RKO (cell line): ENCODE measurements at places on chromosomes 1 and 21.

- peak; percentile 13 for DNase-seq
Observed at GRCh38 chr1:24932284-24932683, 2.2 kb upstream of the RUNX3 start.

GRCh38 chr1:98896711-98897445 is 107.8 kb downstream of the PLPPR5 start:
- DNase-seq: no peak

GRCh38 chr1:3599286-3599811 is 12.0 kb downstream of the MEGF6 start:
- DNase-seq: no peak

GRCh38 chr1:205042911-205043806 is at the start of gene CNTN2:
Gene CNTN2, plus strand, starts transcription at chr1:205043212. Its CDS starts 9,974 bp downstream, at chr1:205053186.
- no peak for DNase-seq

- no peak for DNase-seq
Observed at GRCh38 chr1:177410179-177410766, 239.5 kb downstream of the BRINP2 start.

- DNase-seq: no peak
Observed at GRCh38 chr1:8487249-8487648, 169.3 kb downstream of the SLC45A1 start.

DNA sequence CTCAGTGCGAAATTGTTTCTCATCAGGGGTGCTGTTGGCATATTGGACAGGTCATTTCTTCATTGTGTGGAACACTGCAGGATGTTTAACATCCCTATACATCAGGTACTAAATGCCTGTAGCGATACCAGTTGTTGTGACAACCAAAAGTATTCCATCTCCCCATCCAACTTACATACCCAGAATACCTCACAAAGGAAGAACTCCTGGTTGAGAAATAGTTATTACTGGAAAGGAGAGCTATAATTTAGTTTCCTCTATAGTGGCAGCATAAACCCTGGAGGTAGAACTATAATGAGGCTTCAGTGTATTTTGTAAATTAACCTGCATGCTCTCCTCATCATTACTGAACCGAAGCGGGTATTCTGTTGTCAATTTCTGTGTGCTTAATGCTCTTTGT is 45.1 kb downstream of the IVNS1ABP start:
- DNase-seq: no peak

- peak; percentile 88 for DNase-seq
Observed at GRCh38 chr1:33007190-33008050, 29.3 kb downstream of the AK2 start.

DNA sequence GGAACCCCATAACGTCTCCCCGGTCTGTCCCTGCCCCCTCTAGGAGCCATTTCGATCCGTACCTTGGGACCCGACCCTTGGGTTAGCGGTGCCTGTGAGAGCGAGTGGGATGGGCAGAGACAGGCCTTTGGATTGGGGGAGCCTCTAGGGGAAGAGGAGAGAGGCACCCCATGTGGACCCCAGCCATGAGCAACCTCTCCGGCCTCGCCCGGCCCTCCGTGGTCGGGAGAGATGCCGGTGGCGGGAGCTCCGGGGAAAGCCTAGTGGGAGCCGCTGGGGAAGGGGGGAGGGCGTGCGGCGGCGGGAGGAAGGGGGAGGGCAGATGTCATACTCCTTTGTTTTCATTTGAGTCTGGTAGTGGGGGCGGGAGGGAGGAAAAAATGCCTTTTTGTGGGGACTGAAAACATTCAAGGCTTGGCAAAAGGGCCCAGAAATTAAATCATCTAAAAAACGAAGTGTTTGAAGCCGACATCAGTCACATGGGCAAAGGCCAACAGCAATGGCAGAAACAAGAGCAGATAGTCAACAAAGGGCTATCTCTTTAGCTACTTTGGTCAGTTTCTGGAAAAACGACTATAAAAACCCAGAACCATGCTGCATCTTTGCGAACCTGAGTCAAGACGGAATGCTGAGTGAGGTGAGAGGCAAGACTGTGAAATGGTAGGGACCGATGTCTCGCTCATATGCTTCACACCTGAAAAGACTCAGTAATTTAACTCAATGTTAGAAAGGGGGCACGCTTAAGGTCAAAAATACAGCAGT is 758 bp downstream of the PTBP2 start:
- DNase-seq: peak; percentile 39

DNA sequence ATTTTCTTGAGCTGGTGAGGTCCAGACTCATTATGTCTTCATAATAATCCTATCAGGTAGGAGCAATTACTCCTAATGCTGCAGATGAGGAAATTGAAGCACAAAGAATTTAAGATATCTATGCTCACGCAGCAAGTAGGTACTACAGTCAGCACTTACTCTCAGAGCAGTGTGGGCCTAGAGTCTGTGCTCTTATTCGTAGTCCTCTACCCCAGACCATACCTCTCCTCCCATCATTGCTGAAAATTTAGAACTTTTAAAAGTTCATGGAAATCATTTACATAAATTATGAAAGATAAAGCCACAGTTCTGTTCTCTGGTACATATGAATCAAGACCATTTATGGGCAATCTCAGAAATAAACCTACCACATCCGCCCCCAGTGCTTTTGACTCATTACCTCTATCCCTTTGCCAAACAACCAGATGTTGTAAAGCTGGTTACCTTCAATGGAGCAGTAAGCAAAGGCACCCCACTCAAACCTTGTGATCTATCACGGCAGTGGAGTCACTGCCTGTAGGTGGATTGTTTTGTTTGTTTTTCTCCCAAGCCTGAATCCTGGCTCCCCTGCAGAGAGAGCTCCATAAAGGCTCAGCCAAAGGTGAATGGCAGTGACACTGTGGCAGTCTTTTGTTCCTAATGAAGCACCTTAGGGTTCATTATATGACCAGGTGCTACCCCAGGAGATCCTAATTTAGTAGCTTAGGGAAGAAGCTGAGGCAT is 20.9 kb upstream of the MAN1A2 start:
- no peak for DNase-seq

DNA sequence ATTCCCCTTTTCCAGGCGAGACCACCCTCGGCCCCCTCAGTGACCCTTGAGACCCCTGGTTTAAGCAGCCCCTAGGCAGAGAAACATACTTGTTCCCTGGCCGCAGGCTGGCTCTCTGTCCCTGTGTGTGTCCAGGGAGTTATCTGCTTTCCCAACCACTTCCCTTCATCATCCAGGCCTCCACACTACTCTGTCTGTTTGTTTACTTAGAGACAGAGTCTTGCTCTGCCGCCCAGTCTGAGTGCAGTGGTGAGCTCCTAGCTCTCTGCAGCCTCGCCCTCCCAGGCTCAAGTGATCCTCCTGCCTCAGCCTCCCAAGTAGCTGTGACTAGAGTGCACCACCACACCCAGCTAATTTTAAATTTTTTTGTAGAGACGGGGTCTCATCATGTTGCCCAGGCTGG is 5.8 kb upstream of the VWA1 start:
- no peak for DNase-seq

DNA sequence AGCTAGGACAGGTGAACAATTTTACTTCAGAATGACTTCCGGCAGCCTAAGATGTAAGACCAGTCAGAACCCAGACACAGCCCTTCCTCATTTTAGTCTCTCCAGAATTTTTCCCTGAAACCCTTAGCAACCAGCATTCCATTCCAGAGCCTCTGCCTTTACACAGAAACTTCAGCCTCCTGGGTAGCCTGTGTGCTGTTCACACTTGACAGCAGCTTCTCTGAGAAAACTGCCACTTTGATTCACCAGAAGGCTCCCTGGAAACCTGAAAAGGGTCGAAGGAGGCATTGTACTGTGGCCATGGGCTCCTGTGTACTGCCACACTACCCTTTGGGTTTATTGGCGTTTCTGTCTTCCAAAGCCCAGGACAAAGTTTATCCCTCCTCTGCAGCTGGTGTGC is 17.4 kb downstream of the HYI start:
- no peak for DNase-seq

- no peak for DNase-seq
Observed at GRCh38 chr1:161127649-161128048, 4.8 kb downstream of the DEDD start.

DNA sequence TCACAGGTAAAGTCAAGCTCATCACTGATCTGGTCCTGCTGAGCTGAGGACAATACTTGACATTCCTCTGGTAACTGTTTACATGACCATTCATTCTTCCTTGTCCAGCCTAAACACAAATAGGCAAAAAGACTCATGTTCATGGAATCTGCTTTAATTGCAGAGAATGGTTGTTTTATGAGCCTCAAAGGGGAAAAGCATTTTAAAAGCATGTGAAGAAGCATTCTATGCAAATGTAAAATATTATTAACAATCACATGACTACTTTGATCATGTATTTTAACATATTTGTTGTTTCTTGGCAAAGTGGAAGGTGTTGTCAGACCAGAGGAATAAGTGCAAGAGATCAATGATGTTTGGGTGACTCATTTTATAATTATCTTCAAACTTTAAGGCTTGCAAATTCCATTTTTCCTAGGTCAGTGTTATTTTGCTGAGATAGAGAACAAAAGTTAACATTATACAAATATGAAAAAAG is 133.7 kb downstream of the RUNX1 start:
- no peak for DNase-seq

DNA sequence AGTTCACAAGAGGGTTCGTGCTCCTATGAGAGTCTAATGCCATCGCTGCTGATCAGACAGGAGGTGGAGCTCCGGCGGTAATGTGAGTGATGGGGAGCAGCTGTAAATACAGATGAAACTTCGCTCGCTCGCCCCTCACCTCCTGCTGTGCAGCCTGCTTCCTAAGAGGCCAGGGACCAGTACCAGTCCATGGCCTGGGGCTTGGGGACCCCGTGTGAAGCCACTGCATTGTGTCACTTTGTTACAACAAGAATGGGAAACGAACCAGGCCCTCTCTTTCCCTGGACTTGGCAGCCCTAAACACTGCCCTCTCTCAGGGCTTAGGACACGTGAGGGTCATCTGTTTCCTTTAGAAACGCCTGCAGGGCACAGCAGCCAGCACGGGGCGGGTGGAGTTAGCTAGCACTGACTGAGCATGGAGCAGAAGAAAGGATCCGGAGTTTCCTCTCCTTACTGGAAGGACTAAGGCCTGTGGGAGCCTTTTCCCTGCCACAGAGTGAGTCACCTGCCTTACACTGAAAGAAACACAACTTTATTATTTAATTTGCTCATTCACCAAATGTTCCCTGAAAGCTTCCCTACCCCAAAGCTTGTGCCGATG is 185.2 kb upstream of the TMEM51 start:
- DNase-seq: no peak

GRCh38 chr1:170157820-170158219 is 12.1 kb downstream of the NTMT2 start:
- DNase-seq: no peak

DNA sequence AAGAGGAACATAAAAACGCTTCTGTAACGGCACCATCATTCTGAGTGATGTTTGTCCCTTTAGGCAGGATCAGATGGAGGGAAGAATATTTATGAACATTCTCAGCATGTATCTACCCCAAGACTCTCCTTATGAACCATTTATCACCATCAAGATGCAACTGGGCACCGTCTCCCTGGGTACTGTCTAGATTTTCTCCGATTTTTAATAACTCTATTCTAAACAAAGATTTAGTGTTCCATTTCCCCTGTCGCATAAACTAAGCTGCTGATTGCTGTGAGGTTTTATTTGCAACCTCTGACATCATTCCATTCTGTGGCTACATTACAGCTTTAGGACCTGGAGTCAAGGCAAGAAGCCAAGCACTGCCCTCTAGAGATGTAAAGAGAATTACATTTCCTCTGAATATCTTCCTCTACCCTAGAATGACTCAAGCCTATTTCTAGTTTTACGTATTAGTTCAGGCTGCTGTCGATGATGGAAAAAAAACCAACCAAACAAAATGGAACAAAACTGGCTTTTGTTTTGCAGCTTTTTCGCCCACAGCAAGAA is 130.1 kb upstream of the MAP1LC3C start:
- DNase-seq: peak; percentile 87

- no peak for DNase-seq
Observed at GRCh38 chr1:177315261-177315660, 144.5 kb downstream of the BRINP2 start.

DNA sequence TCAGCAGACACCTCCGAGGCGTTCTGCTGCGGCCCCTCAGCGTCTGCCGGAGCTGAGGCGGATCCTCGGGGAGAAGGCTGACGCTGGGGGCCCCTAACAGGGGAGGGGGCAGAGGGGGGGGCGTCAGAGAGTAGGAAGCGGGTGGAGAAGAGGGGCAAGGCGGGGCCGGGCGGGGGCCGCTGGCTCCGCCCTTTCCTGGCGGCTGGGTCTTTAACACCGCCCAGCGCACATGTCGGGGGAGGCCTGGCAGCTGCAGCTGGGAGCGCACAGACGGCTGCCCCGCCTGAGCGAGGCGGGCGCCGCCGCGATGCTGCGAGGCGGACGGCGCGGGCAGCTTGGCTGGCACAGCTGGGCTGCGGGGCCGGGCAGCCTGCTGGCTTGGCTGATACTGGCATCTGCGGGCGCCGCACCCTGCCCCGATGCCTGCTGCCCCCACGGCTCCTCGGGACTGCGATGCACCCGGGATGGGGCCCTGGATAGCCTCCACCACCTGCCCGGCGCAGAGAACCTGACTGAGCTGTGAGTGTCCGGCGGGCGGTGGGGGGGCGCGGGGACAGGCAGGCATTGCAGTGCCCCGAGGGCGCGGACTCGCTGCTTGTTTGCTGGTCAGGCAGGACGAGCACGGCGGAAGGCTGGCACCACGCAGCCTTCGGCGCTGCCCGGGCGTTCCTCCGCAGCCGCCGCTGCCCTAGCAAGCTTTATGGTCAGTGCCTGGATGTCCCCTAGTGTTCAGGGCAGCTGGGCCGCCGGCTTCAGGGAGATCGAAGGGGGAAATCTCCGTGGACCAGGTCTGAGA is at the start of gene NTRK1:
NTRK1 (plus strand) TSS at position 238 of the 796 bp plus-strand sequence; CDS start at position 308, 70 bp downstream.
- no peak for DNase-seq

GRCh38 chr1:173410133-173410793 is 66.9 kb upstream of the PRDX6 start:
- DNase-seq: no peak

DNA sequence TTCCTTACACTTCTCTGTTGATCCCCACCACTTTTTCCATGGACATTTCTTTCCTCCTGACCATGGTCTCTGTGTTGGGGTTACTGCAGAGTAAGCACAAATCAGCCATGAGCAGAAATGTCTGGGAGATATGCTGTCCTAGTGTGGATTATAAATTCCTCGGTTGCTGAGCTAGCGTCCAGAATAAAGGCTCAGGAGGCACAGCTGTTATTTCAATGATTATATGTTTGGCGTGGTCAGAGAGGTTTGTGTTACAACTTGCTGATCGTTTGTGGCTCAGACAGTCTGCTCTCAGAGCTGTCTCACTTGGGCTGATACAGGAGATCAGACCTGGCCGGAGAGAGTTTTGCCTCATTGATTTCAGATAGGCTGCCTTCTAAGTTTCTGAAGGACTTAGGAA is 37.5 kb upstream of the LAMC2 start:
- no peak for DNase-seq
